ENCODE measurements at places on chromosomes 6 and 20. TPM values are rescaled to one million over a fixed set of nuclear protein-coding genes. Genes with fewer than 3 reads are reported as not detected.
A peak's percentile ranks its signal among the peaks of the same experiment; 100 is the strongest.

DNA sequence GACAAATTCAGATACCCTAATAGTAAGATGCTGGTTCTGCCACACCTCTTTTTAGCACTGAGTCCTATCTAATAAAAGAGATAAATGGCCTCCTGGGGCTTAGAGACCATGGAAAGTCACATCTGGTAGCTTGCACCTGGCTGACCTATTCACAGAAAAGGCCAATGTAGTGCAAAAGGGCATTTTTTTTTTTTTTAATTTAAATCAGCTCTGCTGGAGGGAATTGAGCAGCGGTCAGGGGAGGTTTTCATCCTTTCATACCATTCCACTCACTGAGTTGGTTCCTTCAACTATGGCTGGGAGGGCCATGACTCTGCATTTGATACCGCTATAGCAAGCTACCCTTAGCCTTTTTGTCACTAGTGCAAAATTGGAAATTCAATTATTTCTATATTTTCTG is 20.1 kb upstream of the HS3ST5 start:
- DNase-seq: no peak

GRCh38 chr6:75402296-75402695 is 91.3 kb downstream of the FILIP1 start:
- DNase-seq: peak; percentile 32

GRCh38 chr6:15129887-15130286 is 116.0 kb upstream of the JARID2 start:
- no peak for DNase-seq

GRCh38 chr6:51562198-51562597 is 525.2 kb downstream of the PKHD1 start:
- no peak for DNase-seq

- no peak for DNase-seq
Measured at GRCh38 chr6:106452628-106453027, 92.1 kb downstream of the CRYBG1 start.

GRCh38 chr6:149480502-149481280 is 4.1 kb downstream of the ZC3H12D start:
- no peak for DNase-seq

GRCh38 chr6:155177363-155177961 is 86.4 kb upstream of the CLDN20 start:
- DNase-seq: peak; percentile 66

GRCh38 chr20:16388731-16389130 is 184.5 kb downstream of the KIF16B start:
- DNase-seq: no peak

DNA sequence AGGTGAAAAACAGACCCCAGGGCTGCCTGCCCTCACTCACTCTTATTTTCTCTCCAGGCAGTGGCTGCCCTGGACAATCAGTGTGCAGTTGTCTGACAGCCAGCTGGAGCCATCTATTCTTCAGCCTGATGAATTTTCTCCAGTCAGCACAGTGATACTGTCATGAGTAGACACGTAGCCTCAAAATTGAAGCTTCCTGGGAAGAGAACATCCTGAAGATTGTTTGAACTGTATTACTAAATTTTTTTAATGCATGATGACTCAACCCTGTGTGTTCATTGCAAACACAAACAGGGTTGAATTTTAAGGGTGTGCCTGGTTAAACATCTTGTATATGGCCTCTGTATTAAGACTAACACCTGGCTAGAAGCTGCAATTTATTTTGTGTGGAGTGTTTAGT is 49.8 kb upstream of the STXBP5 start:
- peak; percentile 21 for DNase-seq

GRCh38 chr6:137467211-137467610 is 27.0 kb downstream of the OLIG3 start:
- DNase-seq: no peak

RIMS1 gene
- total RNA-seq: not detected

PRPH2 gene
- 1.8 TPM for total RNA-seq

GSTA1 gene
- total RNA-seq: 0.68 TPM

KCNK15 gene
- total RNA-seq: not detected

EFCAB8 gene
- total RNA-seq: 0.10 TPM

RFX6 gene
- total RNA-seq: not detected

Measured in RPMI7951 (cell line).